ENCODE measurements at places on chromosomes 12 and 14.

- no peak for DNase-seq
These were observed 1093.7 kb downstream of the SLC6A15 start for GRCh38 chr12:83818881-83819280.

DNA sequence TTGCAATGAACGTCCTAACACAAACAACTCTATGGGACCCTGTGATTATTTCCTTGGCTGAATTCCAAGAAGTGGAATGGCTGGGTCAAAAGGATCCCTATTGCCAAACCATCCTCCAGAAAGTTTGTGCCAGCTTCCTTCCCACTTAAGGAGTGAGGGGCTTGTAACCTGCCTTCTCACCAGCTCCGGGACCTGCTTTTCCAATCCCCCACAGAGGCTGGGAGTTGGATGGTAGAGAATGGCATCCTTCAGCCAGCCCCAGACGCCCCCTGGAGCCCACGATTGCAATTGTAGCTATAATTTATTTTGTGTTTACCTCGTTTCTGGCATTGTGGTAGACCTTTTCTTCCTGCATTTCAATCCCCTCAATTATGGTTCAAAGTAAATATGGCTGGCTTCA, 9.7 kb upstream of the ZDHHC22 start:
- peak; percentile 76 for DNase-seq

GRCh38 chr12:80262346-80262745, 163.0 kb downstream of the OTOGL start:
- DNase-seq = no peak

DNA sequence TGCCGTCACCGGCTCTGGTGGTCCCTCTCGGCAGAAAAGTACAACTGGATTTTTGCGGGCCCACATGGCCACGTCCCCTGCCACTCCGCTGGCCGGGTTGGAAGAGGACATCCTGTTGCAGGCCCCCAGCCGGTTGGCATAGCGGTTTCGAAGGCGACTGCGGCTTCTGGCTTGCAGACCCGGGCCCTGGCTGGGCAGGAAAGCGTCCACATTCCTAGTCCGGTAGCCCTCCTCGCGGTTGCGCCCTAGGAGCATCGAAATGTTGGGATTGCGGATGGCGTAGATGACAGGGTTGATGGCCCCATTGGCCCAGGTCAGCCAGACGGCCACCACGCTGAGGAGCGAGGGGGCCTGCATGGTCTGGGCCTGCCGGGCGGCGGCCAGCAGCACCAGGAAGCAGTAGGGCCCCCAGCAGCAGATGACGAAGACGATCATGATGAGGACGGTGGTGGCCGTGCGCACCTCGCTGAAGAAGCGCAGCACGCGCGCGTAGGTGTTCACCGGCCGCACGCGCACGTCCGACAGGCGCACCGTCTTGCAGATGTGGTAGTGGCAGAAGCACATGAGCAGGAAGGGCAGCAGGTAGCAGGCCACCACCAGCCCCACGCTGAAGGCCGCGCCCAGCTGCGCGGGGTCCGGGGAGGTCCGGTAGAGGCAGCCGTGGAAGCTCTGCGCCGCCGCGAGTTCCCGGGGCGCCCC, 1.2 kb downstream of the GPR135 start:
- DNase-seq = peak; percentile 75

DNA sequence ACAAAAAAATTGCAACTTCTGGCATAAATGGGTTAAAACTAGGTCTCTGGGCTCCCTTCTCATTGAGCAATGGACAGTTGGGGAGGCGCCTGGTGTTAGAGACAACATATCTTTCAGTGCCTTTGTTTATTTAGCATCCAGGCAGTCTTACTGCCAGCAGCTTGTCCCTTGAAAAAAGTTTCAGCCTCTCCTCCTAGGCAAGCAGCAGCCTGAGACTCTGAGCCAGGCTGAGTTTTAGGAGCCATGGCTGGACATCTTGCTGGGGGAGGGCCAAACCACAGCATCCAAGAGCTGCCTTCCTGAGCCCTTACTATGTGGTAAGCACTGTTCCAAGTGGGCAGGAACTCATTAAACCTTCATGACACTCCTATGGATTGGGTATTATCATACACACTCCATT, 10.1 kb upstream of the JDP2 start:
- no peak for DNase-seq

DNA sequence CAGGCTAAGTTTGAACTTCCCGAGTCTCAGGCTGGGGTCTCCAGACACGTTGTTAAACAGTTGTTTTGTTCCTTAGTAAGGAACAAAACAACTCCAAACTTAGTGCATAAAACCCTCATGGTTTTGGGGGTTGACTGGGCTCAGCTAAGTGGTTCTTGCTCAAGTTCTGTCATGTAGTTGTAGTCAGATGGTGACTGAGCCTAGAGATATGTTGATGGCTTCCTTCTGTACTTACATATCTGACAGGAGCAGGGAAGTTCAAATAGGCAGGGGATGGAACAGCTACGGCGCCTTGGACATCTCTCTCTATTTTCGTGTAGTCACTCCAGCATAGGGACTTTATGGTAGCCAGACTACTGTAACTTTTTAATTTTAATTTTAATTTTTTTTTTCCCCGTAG, 45.7 kb downstream of the SPATS2 start:
- DNase-seq = no peak

- peak; percentile 25 for DNase-seq
These were observed 43.9 kb upstream of the TRAF3 start for GRCh38 chr14:102733326-102733725.

- DNase-seq = peak; percentile 36
These were observed 105.4 kb upstream of the HIF1A start for GRCh38 chr14:61589691-61590581.

DNA sequence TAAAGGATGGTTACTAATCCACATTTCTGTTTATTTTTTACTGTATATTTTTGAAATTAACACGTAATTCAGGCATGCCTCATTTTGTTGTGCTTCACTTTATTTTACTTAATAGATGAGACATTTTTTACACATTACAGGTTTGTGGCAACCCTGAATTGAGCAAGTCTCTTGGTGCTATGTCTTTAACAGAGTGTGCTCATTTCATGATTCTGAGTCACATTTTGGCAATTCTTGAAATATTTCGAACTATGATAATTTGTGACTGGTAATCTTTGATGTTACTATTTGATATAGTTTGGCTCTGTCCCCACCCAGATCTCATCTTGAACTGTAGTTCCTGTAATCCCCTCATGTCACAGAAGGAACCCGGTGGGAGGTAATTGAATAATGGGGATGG, 1120.5 kb upstream of the FLRT2 start:
- DNase-seq = no peak

GRCh38 chr12:56896082-56896481, 38.1 kb downstream of the SDR9C7 start:
- no peak for DNase-seq

GRCh38 chr14:31880935-31881334, 196.2 kb upstream of the ARHGAP5 start:
- DNase-seq = no peak

DNA sequence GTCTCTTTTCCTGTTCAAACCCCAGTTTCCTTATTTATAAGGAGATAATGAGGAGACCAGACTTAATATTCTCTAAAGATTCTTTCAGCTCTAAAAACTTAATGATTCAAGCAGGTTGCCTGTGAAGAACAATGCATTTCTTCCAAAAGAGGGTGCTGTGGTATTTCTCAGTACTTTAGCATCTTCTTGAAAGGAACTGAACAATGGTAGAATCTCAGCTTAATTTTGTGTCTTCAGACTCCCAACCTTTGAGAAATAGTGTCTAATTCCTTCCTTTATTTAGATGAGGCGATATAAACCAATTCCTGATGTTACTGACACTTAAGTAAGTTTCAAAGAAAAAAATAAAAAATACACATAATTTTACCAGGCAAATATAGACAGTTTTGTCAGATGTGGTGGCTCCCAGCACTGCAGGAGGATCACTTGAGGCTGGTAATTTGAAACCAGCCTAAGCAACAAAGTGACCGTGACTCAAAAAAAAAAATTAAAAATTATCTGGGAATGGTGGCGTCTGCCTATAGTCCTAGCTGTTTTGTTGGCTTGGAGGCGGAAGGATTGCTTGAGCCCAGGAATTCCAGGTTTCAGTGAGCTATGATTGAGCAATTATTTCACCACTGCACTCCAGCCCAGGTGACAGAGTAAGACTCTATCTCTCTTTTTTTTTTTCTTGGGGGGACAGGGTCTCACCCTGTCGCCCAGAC, 76.9 kb upstream of the PSMA6 start:
- peak; percentile 22 for DNase-seq

DNA sequence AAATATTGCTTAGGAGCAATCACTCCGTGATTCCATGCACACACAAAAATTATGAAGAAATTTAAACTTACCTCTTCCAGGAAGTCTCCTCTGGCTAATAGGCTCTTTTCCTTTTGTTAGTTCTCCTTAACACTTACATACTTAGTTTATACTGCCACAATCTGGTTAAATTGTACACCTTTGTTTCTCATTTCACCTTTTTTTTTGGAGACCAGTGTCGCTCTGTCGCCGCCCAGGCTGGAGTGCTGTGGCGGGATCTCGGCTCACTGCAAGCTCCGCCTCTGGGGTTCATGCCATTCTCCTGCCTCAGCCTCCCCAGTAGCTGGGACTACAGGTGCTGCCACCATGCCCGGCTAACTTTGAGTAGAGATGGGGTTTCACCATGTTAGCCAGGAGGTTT, 2.2 kb upstream of the ANKRD52 start:
- DNase-seq = no peak

DNA sequence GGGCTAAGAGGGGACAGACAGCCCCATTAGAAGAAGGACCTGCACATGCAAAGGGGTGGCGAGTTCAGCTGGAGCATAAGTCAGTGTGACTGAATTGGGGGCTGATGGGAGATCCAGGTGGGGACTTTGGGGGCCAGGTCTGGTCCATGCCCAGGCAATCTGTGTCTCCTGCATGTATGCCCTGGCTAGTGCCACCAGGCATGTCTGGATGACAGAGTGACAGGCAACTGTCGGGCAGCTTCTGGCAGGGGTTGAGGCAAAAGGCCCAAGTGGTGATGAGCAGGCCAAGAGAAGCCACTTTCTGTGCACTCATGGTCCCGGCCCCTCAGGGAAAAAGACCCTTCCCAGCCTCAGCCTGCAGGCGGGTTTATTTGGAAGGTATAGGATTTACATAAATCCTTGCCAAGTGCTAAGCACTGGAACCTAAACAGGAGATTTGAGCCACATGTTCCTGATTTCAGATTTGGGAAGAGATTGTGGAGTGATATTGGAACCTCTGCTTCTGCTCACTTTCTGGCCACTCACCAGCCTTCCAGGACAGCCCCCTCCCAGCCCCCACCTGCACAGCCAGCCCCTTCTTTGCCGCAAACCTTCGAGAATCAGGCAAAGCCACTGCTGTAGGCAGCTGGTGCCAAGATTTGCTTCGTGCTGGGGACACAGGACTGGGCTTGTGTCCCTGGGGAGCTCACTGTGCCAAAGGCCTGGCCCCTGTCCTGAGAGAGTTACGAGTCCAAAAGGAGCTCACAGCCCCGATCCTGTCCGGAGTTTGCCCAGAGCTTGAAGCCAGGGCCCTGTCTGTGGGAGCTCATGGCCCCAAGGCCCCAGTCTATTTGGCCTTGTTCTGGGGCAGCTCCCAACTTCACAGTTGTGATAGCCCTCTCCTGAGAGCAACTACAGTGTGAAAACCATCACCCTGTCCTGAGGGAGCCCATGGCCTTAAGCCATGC, 232.5 kb upstream of the RTL1 start:
- DNase-seq = no peak
